ENCODE measurements at places on chromosomes 6 and 20.
A peak's percentile ranks its signal among the peaks of the same experiment; 100 is the strongest.

- peak; percentile 5 for DNase-seq
These were observed 54.6 kb downstream of the PCSK2 start for GRCh38 chr20:17281478-17281877.

- DNase-seq: no peak
These were observed 209.8 kb downstream of the TPBG start for GRCh38 chr6:82573254-82573972.

DNA sequence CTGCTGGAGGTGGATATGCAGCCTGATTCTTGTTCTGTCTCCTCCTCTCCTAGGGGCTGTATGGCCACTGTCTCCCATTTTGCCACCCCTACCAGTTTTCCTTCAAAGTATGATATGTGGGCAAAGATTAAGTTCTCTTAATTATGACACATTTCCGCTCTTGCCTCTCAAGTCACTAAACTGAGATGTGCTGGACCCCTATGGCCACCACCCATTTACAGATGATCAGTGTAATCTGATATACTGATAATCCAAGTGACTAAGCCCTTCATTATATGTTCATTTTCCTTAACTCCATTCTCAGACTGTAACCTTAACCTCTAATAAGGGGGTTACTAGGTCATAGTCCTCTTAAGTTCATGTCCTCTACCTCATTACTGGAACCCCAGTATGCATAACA lies 711 bp upstream of the C20orf141 start:
- no peak for DNase-seq

DNA sequence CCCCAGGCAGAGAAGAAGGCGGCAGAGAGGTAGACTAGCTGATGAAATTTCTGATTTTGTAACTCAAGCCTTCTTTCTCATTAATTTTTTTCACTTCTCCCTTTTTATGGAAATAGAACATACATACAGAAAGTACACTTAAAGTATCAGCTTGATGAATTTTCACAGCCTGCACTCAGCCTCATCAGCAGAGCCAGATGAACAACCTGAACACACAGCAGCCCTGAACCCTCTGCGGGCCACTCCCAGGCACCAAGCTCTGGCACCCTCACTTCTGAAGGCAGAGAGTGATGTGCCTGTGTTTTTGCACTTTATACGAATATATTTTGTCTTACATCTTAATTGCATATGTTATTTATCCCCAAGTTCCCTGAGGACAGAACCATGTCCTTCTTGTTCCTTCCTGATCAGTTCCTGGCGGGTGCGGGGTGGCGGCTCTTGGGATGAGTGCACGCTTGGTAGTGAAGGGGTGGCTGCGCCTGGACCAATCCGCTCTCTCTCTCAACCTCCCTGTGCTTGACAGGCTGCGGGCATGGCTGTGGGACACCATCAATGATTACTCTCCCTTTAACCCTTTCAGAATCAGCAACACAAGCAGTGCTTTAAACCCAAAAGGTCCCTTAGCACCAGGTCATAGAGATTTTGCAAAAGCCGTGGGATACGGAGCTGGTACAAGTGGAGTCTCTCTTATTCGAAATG lies 34.8 kb upstream of the AFDN start:
- DNase-seq: no peak

DNA sequence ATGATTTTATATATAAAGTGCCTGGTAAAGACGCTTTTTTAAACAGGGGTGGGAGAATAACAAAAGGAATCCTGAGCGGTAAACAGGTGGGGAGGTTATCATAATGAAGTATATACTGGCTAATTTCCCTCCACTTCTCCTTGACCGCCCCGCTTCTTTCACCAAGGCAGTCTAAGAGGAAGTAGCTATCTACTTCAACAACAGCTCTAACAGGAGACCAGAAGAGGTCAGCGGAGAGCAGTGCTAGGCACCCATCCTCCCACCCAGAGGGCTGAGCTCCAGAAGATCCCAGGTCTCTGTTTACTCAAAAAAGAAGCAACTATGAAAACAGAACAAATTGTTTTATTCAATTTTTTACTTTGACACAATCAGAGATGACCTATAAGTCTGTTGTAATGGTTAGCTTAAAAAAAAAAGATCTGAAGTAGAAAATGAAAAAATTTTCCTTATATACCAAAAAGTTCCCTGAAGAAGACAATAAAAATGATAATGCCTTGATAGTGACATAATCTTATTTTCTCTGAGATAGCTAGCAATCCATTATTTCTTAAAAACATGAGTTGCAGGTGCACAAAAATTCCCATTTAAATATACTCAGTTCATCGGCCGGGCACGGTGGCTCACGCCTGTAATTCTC lies 141.1 kb downstream of the PDSS2 start:
- peak; percentile 55 for DNase-seq

DNA sequence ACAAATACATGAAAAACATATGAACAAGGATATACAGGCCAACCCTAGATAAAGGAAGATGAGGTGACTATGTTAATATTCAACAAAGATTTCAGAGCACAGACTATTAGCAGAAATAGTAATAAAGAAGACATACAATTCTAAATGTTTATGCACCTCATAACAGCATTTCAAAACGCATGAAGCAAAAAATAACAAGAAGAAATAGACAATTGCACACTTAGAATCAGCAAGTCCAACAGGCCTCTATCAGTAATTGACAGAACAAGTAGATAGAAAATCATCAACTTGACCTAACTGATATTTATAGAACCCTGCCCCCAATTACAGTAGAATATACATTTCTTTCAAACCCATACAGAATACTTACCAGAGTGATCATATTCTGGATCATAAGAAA lies 11.4 kb upstream of the DOK5 start:
- DNase-seq: no peak

DNA sequence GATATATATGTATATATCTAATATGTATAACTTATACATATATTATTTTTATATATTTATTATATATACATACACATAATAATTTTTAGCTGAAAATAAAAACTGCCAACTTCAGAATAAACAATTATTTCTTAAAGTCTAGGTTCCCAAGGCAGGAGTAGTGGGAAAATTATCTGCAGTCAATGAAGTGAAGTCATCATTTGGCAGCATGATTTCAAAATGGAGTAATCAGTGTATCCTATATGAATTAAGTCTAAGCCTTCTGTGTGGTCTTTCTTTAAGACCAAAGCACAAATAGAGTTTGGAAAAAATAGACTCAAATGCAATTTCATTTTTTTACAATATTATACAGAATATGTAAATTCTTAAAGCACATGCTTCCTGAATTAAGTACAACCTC lies 251.0 kb downstream of the SAMD5 start:
- no peak for DNase-seq

- DNase-seq: no peak
These were observed 530.5 kb upstream of the PTCHD4 start for GRCh38 chr6:48641544-48641943.

DNA sequence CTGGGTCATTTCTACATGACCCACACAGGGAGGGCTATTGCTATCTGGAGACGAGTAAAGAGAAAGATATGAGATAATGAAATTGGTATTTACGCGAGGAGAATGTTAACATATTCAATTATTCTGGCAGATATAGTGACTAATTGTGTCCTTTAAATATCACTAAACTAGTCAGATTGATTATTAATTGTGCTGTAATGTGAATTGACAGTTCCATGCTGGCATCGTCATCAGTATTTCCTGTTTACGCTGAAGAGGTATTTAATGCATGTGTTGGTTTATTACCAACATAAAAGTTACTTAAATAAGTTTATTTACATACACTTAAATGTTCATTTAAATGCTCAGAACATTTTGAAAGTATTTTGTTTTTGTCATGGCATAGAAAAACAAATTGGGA lies 35.7 kb upstream of the OGFRL1 start:
- no peak for DNase-seq

GRCh38 chr20:34541264-34541901 lies 17.1 kb upstream of the MAP1LC3A start:
- DNase-seq: no peak

- DNase-seq: no peak
These were observed 12.3 kb downstream of the EDEM2 start for GRCh38 chr20:35134880-35135279.

DNA sequence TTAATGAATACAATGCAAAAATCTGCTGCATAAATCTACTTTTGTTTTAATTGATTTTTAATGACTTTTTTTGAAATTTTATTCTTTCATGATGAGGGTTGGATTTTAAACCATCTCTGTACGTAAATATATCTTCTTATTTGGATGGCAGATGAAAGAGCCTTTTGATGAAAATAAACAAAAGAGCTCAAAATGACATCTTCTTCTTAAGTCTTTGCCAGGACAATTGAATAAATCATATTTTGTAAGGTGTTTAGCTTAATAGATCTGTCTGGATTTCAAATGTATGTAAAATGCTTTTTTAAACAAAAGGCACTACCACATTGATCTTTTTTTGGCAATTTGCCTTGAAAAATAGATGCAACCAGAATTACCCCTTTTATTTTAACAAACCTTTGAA lies 39.3 kb downstream of the KIF6 start:
- DNase-seq: no peak

GRCh38 chr20:57649617-57650015 lies 29.4 kb upstream of the ZBP1 start:
- DNase-seq: no peak

DNA sequence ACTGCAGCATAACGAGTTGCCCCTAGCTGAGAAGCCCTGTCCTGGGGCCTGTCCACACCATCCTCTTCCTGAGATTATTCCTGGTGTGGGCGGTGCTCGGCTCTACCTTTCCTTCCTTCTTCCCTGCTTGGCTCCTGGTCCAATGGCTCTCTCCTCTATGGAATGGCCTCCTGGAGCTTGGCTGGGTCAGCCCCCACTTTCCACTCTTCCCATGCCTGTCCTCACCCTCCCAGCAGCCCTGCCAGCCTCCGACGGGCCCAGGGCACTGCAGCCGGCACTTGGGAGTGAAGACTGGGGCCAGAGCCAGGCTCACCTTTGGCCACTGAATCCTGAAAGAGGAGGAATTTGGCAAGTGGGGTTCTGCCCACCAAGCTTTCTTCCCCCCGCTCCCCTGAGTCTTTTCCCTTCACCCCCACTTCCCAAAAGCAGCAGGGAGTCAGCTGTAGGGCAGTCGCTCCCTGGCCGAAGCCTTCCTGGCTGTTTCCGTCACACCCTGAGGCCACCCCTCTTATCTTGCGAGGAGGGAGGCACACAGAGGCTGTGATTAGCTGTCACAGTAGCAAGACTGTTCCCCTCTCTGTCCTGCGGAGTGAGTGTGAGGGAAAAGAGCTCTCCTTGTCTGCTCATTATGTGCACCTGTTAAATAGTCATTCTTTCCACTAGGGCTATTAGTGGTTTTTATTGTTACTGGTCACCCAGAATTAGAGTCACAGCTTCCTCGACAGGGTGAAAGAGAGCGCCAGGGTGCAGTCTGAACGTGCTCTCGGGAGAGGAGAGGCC lies 6.3 kb upstream of the CDSN start:
- no peak for DNase-seq

- DNase-seq: no peak
These were observed 11.0 kb downstream of the GFRA4 start for GRCh38 chr20:3652221-3652620.

GRCh38 chr6:15303920-15304291 lies 58.0 kb downstream of the JARID2 start:
- DNase-seq: no peak

- DNase-seq: peak; percentile 64
These were observed 5.9 kb downstream of the NHSL1 start for GRCh38 chr6:138493413-138493812.

GRCh38 chr6:21596949-21597682 lies 3.6 kb downstream of the SOX4 start:
- peak; percentile 57 for DNase-seq

GRCh38 chr20:58511861-58512260 lies 3.3 kb downstream of the APCDD1L start:
- DNase-seq: peak; percentile 42

DNA sequence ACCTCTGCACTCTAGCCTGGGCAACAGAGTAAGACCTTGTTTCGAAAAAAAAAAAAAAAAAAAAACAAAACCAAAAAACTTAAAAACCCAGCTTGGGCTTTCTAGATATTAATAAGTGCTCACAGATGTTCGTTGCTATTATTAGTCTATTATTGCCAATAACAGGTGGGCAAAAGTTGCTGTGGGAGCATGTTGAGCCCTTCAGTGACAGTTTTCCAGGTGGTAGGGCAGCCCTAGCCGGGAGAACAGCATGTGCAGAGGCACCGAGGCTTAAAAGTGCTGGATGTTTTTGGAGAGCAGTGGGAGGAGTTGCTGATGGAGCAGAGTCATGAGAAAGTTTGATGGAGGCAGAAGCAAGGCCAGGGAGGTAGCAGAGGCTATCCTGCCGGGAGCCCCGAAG lies 4.4 kb downstream of the PPP1R16B start:
- DNase-seq: no peak

- DNase-seq: no peak
These were observed 336.0 kb downstream of the QKI start for GRCh38 chr6:163750431-163751031.

- DNase-seq: no peak
These were observed 7.6 kb downstream of the NKAIN4 start for GRCh38 chr20:63246490-63247288.

DNA sequence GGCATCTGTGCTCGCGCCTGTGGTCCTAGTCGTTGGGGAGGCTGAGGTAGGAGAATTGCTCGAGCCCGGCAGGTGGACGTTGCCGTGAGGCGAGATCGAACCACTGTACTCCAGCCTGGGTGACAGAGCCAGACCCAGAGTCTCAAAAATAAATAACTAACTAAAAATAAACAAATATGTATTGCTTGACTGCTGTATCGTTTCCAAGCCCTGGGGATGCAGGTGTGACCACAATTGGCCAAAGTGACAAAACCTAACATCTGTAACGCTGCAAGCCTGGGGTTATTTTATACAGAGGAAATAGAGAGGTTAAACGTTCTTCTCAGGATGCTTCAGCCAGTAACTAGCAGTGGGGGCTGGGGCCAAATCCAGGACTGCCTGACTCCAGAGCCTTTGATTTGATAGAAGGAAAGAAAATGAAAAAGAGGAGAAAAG lies 1.9 kb upstream of the SRSF3 start:
- no peak for DNase-seq

GRCh38 chr6:2978923-2979322 lies 7.6 kb upstream of the SERPINB6 start:
- no peak for DNase-seq

DNA sequence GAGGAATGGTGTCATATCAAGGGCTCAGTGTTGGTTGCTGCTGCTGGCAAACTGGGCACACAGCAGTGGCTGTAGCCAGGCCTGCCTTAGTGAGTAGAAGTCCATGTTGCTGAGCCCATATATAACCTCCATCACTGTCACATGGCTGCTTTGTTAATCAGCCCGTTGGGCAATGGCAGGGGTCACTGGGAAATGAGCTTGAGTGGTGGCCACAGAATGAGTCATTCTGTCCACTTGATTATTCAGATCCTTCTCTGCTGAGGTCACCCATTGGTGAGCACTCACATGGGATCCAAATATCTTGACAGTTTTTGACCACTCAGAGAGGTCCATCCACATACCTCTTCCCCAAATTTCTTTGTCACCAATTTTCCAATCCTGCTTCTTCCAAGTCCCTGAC lies 898.9 kb upstream of the EYS start:
- DNase-seq: no peak

DNA sequence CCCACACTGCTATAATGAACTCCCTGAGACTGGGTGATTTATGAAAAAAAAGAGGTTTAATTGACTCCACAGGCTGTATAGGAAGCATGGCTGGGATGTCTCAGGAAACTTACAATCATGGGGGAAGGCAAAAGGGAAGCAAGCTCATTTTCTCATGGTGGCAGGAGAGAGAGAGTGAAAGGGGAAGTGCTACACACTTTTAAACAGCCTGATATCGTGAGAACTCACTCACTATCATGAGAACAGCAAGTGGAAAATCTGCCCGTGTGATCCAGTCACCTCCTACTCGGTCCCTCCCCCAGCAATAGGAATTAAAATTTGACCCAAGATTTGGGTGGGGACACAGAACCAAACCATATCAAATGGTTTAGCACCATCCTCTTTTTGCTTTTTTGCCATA lies 116.6 kb upstream of the CEP162 start:
- no peak for DNase-seq

Measured in AG10803 (cell line).